Stimulated activated CD4-positive, alpha-beta T cell treated with anti-CD3 and anti-CD28 coated beads, Interleukin-15, amount 100 ng/mL, for 48 hours (primary cell): ENCODE measurements at places on chromosomes 1 and 21.

- DNase-seq: no peak
These were observed 37.6 kb downstream of the PUM1 start for GRCh38 chr1:31027693-31028526.

GRCh38 chr1:59361766-59362165 is 64.9 kb downstream of the FGGY start:
- no peak for DNase-seq

DNA sequence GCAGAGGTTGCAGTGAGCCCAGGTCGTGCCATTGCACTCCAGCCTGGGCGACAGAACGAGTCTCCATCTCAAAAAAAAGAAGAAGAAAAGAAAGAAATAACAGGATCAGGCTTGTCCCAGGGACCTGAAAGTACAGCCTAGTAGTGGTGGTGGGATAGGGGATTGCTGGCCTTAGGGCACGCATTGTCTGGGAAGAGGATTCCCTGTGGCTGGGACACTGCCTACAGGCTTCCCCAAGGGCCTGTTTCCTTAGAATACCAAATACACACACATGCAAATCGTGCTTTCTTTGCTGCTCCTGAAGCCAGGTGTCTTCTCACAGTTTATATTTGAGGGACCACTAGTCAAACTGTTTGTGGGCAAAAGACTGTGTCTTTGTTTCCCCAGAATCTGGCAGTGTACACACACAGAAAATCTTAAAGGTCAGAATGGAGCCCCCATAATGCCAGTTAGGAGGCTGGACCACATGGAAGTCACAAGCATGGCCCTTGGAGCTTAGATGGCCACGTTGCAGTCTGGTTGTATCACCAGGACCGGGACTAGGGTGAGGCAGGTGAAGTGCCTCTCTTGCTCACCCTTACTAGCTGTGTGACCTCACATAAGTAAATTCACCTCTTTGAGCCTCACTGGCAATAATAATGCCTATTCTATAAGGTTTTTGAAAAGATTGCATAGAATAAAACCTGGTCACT is 12.7 kb upstream of the ASAP3 start:
- no peak for DNase-seq

DNA sequence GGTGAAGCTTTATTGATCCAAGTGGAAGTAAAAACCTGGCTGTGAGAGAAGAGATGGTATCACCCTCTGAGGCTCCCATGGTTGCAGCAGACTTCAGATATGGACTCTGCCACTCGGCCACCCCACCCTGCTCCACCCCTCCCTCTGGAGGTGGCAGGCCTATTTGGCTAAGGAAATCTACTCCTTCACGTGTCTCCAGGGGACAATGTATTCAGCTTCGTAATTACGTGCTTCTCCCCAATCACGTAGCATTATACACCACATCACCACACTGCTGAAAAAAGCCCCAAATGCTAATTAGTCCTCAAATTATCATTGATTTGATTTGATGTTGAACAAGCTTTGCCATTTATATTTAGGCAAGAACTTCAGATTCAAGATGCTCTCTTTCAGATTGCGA is 220.7 kb downstream of the OMA1 start:
- DNase-seq: no peak

GRCh38 chr1:119782631-119783325 is 14.1 kb upstream of the HMGCS2 start:
- DNase-seq: no peak

GRCh38 chr1:112247036-112247597 is 148.9 kb upstream of the CTTNBP2NL start:
- no peak for DNase-seq
